CD4-positive, alpha-beta T cell treated with Interferon gamma for 1 hour (primary cell): ENCODE measurements at places on chromosomes 11 and 22.

DNA sequence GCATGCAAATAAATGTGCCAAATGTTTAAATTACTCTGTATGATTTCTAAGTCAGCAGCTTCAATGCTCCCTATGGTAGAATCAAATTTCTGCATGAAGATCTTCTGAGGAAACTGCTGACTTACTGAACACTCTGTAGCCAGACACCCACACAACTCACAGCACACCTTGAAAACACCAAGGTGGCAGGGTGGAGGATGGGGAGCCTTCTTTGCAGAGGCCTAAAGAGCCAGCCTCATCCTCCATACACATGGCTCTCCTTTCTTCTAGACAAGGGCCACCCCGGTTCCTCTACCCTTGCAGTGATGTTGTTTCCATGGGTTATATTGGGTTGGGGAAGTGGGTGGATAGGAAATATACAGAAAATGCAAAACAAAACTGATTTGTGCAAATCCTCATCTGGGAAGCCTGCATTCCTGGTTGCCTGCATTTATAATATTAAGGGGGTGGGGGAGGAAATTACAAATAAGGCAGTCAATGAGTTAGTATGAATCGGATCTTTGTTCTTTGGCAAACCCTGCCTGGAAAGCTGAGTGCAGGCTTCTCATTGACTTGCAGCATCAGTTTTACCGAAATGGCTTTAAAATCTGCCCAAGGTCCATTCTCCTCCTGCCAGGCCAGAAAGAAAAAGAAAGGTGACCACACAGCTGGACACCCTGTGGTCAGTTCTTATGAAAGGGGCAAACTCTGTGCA is 15.8 kb upstream of the ETS1 start:
- DNase-seq = no peak

DNA sequence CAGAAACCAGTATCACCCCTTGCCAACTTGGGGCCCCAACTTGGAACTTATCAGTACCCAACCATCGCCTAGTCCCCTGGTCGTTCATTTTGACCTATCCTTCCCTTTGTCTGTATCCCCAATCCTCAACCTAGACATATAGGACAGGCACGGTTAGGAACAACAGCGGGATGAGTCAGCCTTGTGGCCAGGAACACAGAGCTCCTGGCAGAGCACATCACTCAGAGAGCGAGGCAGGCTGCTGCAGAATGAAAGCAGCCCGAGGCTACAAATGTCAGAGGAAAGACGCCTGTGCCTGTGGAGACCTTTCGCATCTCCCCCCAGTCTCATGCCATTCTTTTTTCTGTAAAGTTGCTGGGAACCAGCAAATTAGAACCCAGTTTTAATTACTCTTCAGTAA is 14.6 kb downstream of the DKK3 start:
- DNase-seq = no peak

DNA sequence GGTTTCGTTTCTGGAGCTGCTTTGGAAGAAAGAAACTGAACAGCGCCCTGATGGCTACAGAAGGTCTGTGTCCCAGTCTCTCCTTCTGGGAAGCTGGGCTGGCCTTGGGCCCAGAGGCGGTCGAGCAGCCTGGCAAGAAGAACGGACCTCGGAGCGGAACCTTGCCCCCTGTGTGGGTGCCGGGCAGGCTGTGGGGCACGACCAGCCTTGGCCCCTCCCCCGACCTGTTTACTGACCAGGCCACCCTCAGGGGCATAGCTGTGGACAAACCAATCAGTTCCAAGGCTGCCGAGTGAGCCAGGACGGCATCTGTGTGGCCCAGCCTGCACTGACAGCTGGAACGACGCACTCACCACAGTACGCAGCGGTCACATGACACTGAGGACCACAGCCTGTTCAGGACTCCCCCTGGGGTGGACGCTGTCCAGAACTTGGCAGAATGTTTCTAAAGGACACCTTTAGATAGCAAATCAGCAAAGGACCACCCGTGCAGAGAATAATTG is 7.2 kb downstream of the PIM3 start:
- no peak for DNase-seq

DNA sequence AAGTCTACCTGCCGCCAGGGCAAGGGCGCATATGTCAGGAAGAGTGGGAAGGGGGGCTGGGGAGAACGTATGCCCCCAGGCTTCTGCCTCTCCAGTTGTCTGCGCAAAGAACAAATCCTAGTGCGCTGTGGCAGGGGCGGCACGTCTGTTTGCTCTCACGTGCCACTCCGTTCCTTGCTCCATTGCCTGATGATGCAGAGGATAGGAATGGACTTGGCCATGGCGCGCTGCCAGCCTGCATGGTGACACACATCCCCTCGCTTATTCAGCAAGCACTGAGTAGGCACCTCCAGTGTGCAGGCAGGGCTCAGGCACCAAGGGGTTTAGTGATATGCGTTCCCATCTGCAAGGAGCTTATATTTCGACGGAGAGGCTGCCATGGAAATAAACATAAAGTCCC is 45.4 kb upstream of the SLC22A12 start:
- DNase-seq = no peak

DNA sequence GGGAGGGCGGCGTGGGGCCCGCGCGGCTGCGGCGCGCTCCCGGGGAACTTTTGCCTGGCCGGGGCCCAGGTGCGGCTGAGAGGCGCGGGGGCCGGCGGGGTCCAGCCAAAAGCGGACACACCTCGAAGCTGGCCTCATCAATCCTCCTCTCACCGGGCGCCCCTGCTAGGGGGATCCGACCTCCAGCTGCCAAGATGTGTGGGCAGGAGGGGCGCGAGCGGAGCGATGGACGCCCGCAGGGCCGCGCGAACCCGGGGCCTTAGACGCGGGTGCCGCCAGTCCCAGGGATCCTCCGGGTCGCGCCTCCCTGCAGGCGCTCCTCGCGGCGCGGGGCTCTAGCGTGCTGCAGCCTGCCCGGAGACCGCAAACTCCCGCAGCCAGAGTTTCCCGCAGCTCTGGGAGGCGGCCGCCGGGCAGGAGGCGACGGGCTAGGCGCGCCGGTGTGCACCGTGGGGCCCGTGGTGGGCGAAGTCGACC is 785 bp downstream of the IGSF9B start:
- no peak for DNase-seq

DNA sequence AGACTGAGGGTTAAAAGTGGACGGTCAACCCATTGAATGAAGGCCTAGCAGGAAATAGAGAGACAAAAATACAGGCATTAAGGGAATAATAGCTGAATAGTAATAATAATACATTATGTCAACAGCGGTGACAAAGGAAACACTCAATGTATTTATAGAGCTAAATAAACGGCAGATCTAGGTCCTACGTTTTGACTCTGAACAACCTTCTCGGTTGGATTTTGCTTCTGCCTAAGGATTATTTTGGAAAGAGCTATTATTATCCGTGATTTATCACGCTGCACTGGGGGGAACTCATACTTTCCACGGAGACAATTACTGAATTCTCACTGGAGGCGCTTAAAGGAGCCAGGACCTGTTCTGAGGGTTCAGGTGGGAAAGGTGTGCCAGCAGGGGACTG is 118.2 kb upstream of the KIRREL3 start:
- no peak for DNase-seq

DNA sequence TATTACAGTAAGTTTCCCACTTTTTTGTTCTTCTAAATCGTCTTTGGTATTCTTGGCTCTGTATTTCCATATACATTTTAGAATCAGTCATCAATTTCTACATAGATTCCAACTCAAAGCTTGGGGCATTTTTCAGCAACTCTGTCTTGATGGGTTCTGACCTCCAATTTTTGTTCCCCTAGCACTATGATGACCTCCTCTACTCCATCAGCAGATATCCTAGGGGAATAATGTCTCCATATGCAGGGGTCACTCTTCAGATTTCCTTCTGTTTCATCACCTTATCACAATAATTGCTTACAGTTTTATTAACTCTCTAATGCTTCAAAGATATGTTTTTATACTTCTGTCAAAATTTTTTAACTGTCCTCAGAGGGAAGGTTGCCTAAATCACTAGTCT is 91.3 kb upstream of the TP53AIP1 start:
- DNase-seq = no peak

GRCh38 chr11:71112454-71112853 is 139.9 kb downstream of the SHANK2 start:
- DNase-seq = no peak

GRCh38 chr22:28373831-28374230 is 305.8 kb downstream of the TTC28 start:
- no peak for DNase-seq

DNA sequence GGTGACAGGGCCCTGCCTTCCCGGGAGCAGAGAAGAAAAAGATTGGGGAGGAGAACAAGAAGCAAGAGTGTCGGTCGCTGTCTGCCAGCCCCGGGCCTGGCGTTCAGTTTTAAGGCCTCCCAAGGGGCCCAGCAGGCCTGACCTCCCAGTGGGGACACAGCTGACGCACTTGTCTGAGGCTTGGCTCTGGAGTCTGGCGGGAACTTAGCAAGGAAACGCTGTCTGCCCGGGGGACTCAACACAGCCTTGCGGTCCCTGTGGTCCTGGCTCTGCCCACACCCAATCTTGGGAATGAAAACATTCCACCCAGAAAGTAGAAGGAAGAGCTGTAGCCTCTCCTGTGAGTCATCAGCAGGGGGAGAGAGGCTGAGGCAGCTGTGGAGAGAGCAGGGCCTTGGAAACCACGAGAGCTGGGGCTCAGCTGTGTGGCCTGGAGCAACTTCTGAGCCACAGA is 54.4 kb downstream of the TRAF6 start:
- DNase-seq = no peak
